NCI-H146 (cell line): ENCODE measurements at places on chromosomes 6 and 20.

DNA sequence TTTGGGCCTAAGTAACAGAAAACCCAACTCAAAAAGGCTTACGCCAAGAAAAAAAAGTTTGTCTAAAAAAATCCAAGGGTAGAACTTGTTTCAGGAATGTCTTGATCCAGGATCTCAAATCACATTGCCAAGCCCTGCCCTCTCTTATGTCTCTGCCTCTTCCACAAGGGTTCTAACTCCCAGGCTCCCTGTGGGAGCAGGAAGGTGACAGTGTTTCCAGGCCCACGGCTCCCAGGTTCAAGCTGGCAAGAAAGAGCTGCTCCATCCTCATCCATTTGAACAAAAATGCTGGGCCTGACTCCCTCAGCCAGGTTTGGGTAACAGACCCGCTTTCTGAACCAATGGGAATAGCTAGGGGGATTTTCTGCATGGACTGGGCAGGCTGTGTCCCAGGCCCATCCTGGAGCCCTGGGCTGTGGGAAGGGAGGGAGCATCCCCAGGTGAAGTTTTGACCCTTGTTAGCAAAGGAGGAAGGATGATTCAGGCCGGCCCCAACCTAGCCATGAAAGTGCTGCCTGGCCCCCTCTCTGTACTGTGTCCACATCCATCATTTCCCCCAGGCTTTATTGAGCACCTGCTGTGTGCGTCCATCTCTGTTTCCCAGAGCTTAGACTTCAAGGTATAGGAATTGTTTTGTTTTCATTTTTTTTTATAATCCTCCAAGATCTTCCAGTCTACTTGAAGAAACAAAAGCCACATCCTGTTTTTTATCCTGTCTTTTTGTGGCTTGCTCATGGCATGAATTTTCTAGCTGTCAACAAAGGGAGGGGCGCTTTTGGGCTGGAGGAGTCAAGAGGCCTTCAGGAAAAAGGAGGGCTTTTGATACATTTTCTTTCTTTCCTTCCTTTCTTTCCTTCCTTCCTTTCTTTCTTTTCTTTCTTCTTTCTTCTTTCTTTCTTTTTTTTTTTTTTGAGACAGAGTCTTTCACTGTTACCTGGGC, 159.8 kb downstream of the TFAP2C start:
- no peak for DNase-seq

GRCh38 chr6:52538252-52538900, 38.5 kb downstream of the TRAM2 start:
- no peak for DNase-seq

DNA sequence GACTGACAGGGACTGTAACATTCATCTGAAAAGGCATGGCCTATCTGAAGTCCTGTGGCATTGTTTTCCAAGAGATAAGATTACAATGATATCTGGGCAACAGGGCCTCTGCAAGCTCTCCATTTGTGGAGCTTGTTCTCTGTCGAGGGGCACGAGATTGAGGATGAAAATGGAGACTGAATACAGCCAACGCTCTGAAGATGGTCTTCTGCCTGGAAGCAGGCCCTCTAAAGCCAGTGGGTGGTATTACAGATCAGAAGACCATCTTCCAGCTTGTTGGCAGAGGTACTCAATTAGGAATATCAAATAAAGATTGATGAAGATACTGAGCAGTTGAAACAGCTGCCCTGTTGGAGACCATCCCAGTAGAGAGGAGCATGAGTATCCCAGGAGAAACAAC, 288.2 kb downstream of the CENPW start:
- no peak for DNase-seq

DNA sequence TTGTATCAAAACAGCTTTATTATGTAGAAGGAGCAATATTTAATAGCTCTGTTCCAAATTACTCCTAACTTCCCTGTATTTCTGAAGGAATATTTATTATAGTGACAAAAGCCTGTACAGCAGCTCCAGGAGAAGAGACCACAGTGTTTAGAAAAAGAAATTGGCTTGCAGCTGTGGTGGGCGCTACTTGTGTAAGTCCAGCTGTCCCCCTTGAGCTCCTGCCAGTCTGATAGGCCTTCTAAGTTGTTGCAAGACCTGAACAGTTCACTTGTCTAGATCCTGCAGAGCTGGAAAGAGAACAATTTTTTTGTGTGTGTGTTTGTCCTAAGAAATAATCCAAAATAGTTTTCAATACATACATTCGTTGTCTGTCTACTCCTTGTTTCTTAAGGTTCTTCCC, 86.6 kb downstream of the JARID2 start:
- DNase-seq = no peak
